ENCODE measurements at places on chromosomes 7 and 10.

DNA sequence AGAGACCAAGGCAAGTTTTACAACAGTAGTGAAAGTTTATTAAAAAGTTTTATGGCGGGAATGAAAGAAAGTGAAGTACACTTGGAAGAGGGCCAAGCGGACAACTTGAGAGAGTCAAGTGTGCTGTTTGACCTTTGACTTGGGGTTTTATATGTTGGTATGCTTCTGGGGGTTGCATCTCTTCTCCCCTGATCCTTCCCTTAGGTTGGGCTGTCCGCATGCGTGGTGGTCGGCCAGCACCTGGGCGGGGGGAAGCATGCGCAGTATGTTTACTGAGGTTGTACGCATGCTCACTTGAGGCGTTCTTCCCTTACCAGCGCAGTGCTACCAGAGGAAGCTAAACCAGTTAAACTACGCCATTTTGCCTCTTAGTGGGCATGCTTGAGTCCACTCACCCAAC is 31.9 kb downstream of the NUP42 start:
- no peak for DNase-seq

DNA sequence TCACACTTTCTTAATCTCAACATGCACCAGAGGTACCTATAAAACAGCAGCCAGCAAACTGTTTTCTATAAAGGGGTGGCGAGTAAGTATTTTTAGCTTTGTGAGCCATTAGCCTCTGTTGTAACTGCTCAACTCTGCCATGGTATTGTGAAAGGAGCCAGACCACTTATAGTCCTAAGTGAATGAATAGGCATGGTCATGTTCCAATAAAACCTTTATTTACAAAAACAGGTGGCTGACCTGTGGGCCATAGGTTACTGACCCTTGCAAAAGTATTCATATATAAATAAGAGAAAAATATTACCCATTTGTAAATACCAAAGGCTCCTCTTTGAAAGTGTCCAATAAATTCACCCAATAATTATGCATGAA is 50.3 kb downstream of the ICA1 start:
- DNase-seq = no peak

DNA sequence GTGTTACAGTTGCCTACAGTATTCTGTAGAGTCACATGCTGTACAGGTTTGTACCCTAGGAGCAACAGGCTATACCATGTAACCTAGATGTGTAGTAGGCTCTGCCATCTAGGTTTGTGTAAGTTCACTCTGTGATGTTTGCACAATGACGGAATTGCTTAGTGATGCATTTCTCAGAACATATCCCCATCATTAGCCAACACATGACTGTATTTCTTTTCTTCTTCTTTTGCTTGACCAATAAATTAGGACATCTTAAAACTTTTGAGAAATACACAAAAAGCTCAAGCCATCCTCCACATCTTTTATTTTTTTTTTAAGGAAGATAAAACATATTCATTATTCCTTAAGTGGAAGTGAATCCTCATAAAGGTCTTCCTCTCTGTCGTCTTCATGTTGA is 5.4 kb upstream of the PFKFB3 start:
- DNase-seq = no peak

- no peak for DNase-seq
These were observed 16.2 kb upstream of the BLNK start for GRCh38 chr10:96287392-96288105.

DNA sequence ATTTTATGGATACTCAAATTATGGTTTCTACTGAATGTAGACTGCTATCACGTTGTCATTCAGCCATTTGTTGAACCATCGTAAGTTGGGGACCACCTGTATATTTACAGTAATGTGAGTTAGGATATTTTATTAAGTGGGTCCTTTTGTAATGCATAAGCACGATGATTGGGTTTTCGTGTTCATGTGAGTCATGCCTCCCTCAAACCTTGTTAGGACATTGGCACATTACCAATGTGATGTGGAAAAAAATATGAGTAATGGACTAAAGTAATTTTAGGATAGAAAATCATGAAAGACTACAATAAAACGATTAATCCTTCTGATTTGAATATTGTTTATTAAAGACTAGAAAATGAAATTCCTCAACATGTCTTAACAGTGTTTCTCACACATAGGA is 8.7 kb downstream of the SMC3 start:
- DNase-seq = no peak

- DNase-seq = no peak
These were observed 59.7 kb downstream of the KCNH2 start for GRCh38 chr7:150918378-150918777.

DNA sequence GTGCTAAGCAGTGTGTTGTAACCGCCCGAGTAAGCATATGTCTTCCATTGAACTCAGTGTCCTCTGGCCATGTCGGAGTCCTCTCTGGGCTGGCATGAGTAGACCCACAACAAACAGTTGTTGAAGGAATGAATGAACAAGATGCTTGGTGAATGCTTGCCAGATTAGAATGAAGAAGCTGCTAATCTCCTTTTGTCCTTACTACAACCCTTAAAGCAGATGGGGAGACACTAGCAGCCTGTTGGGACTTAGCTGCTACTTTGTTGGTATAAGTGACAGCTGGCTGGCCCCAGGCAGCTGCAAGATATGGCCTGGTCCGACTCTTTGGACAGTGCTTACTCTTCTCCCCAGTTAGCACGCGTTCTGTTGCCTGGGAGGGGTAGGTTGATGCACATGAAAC is 370.1 kb downstream of the RPS24 start:
- DNase-seq = no peak

DNA sequence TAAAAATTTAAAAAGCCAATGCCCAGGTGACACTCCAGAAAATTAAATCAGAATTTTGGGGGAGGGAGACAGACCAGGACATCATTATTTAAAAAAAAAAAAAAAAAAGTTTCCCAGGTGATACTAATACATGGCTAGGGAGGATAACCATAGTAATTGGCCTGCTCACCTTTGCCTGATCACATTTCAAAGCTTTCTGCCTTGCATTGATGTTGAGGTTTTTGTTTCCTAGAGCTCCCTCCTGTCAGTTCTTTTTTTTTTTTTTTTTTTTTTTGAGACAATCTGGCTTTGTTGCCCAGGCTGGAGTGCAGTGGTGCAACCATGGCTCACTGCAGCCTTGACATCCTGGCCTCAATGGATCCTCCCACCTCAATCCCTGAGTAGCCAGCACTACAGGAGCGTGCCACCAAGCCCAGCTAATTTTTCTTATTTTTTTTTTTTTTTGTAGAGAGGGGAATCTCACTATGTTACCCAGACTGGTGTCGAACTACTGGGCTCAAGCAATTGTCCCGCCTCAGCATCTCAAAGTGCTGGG is 38.1 kb downstream of the CPED1 start:
- DNase-seq = no peak

DNA sequence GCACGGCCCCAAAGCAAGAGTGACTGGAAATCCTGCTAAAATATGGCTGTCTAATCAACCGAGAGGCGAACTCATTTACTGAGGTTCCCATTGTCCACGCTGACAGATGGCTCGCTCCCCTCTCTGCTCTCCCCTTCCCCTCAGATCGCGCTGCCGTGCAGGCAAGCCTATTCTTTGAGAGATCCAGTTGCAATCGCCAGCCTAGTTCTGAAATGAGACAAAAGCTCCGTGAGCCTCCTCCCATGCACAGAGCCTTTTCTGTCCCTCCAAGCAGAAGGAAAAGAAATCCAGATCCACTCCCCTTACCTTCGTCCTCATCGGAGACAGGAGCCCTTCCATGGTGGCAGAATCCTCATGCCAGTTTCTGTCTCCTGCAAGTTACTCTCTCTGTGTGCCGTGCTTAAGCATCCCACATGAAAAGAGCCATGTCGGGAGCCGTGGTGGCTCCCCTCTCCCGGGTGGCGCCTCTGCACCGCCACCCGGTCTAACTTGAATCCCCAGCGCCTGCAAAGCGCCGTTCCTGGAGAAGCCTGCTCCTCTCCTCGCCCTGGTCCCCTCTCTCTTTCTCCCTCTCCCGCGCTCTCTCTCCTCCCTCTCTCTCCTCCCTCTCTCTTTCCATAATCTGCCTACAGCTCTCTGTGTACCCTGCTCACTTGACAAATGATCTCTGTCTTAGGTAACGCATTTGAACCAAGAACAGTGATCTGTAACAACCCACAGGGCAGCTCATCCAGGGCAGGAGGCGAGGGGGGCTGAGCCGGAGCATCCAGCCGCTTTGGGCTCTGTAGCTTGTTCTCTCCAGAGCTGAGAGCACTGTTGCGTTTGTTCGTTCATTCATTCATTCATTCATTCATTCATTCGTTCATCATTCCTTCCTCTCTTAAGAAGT is 156.8 kb downstream of the FRMD4A start:
- no peak for DNase-seq

DNA sequence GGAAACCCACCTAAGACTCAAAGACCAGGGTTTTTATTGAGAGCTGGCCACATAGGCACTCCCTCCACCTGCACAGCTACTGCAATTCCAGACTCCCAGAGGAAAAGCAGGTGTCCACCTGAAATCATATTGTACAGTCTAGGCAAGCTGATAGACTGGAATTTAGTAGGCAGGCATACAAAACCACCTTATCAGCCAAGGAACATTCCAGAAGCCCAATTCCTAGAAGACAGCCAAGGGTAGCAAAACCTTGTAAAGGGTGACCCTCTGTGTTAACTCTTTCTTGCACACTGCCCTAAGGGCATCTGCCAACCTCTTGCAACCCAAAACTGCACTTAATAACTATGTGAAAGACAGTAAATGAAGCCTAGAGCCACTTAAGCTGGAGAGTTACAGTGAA is 5.3 kb downstream of the TMEM176A start:
- DNase-seq = no peak

DNA sequence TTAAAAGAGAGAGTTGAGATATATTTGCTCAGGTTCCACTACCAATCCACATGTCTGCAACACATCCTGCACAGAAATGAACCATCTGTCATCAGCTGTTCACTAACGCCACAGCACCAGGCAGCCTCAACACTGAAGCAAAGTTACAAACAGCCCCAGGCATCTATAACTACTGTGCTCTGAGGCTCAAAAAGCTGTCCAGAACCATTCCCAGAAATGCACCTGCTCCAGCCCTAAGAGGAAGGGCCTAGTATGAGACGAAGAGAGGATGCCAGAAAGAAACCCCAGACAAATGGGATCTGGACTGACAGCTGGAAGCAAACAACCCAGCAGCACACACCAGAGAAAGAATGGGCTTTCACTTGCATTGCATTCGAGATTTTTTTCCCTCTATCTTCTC is 159.3 kb downstream of the ELMO1 start:
- DNase-seq = no peak

- DNase-seq = no peak
These were observed 46.4 kb downstream of the PDGFA start for GRCh38 chr7:473211-473734.

DNA sequence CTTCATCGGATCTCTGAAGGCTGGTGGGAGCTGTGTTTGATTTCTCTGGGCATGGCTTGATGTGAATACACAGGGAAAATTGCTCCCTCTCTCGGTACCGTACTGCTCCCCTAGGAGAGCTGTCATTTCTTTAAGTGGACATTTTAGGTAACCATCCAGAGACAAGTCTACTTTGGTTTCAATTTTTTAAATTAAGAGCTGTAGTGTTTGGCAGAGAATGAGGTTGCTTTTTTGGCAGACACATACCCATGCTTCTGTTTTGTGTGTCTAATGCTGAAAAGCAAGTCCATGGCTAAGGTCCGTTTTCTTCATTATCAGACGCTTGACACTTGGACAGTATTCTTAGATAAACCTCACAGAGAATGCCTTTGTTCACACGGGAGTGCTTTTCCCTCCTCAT is 61.3 kb upstream of the TRIL start:
- no peak for DNase-seq

DNA sequence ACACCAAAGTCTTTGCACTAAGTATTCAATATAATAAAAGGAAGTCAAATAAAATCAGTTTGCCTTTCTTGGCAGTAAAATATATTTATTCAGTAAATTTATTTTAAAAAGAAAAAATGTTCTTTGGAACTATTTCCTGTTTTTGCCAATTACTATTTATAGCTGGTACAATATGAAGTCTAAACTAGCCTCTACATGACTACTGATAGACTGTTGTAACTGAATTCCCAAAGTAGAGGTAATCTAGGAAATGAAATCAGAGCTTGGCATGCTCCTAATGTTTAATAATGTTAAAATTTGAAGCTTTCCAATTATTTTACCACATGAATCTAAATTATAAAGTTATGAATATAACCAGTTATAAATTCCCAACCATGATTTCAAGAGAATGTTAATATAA is 385.5 kb downstream of the SEMA3D start:
- DNase-seq = no peak

DNA sequence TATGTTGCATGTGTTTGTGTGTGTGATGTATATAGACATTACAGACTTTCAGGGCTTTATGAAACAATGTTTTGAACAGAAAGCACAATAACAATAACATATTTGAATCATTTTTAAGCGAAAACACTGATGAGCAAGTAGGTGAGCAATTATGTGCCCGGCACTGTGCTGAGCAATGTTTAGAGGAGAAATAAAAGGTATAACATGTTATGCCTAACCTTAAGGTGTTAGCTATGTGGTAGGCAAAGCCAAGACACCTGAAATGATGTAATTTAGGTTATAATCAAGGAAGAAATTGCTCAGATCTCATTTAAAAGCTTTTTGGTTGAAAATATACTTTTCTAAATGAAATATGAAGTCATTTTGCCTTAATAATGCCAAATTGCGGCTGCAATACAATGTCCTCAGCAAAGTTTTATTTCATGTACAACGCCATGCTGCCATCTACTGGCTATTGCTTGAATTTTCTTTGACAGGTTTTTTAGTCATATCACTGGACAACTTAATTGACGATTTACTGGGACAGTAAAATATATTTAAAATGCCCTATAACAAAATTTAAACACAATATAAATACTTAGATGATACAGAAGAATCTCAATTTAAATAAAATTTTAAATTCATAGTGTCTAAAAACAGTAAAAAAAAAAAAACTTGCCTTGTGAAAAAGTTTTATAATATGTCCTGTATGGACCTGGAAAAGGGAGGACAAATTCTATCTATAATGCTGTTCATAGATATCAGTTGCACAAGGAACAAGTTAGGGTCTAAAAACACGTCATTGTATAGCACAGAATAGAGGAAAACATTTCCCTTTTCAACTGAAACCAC is 131.1 kb upstream of the CDK1 start:
- DNase-seq = no peak

DNA sequence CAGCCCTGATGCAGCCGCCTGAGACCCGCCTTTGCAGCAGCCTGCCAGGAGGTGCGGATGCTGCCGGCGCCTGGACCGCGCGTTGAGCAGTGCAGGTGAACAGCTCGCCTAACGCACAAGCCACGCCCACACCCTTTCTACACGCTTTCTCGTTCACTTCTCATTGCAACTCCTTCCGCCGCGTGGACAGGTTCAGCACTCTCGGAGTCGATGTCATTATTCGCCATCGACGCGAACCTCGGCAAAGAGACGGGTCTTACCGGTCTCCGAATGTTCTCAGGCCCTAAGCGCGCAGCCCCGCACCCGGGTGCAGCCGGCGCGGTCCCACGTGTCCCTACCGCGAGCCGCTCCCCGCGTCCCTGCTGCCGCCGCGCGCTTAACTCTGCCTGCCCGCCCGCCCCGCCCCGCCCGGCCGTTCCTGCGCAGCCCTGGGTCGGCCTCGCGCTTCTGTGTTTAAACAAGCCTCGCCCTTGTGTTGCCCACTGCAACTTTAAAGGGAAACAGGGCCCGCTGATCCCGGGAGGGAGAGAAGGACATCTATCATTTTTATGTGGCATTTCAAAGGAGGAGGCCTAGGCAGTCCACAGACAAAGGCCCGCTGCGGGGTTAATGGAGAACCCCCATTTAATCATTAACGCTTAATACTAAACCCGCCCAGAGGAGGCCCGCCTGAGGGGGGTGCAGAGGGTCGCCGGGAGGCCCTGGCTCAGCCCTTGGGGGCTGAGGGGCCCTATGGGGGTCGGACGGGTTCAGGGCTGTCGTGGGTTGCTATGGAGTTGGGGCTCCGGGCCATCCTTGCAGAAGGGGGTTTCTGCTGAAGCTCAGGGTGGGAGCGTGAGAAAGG is 128.5 kb downstream of the WDR11 start:
- DNase-seq = no peak

- no peak for DNase-seq
These were observed 803.6 kb downstream of the SORCS1 start for GRCh38 chr10:106360870-106361269.

Data from activated CD8-positive, alpha-beta memory T cell treated with anti-CD3 and anti-CD28 coated beads for 1 hour (primary cell).